ENCODE measurements at places on chromosomes 5 and 9.

DNA sequence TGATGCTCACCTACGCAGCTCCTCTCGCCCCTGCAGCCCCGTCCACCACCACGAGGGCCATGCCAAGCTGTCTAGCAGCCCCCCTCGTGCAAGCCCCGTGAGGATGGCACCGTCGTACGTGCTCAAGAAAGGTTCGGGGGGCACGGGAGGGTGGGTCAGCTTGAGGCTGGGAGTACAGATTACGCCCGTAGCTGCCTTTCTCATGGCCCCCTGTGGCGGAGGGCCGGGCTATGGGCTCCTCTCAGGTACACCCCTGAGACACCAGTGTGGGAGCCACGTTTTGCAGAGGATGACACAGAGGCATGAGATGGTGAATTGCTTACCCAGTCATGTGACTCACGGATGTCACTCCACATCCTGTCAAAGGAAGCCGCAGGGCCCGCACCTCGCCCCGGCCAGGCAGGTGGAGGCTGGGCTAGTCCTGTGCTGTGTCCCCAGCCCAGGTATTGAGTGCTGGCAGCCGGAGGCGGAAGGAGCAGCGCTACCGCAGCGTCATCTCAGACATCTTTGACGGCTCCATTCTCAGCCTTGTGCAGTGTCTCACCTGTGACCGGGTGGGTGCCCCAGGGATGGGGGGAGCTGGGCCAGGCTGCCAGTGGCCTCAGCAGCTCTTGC, 33.7 kb downstream of the USP20 start:
- no peak for DNase-seq

DNA sequence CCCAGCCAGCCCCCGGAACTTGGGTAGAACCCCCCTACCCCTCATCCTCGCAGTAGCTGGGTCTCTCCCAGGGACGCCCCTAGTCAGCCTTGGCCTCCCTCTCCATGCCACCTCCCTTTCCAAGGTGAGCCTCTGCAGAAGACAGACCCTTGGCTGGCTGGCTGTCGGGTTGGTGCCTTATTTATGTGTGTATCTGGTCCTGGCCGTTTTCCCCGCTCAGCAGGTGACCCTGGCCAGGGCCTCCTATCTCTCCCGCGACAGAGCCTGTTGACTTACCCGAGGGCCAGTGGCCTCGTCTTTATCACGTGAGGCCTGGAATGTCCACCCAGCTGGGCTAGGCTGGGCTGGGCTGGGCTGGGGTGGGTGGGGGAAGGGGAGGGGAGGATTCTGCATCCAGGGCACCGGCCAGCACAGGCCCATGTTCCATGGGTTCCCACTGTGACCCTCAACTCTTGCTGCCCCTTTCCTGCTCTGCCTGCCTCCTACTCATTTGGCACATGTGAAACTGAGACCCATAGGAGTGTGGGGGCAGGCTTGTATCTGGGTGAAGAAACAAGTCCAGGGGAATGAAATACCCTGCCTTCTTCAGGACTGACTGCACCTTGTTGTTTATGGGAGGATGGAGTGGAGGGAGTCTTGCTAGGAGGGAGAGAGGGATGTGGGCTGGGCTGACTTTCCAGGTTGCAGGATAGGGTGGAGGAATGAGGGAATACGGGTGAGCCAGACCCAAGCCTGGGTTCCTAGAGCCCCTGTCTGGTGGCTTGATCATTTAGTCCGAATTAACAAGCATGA, 3.1 kb downstream of the CXXC5 start:
- DNase-seq, result no peak

DNA sequence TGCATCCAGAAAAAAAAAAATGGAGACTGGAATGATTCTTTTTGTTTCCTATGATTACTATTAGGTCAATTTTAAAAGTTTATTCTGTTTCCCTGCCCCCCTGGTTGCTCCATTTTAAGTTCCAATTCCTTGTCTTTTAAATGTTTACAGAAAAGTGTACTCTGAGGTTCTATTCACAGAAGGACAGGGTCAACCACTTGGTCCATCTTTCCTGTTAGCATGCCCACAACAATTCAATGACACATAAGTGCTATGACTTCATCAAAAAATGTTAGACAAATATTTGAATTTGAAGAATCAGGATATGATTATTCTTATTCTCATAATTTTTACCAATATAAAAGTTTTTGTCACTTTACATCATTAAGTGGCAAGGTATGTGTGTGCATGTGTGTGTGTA, 123.7 kb downstream of the PDE4D start:
- no peak for DNase-seq

DNA sequence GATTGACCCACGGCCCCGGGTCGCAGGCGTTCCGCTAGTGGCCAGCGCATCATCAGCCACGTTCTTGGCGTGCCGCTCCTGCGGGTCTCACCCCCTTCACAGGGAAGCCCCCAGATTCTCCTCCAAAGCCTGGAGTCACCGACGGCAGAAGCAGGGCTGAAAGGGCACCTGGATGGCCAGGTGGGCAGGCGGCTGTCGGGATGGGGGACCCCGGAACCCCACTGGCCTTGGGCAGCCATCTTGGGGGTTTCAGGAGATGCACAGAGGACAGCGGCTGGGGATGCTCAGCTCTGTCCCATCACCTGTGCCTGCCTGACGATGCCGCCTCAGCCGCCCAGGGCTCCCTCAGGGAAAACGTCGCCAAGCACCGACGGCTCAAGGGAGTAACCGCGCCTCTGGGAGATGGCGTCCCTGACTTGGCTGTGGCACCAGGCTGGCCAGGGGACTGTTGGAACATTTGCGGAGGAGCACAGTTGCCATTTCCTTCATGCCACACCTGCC, 14.1 kb upstream of the SLC9A3 start:
- DNase-seq, result no peak

- DNase-seq, result no peak
Observed at GRCh38 chr9:72601615-72602014, 80.2 kb downstream of the TMC1 start.

DNA sequence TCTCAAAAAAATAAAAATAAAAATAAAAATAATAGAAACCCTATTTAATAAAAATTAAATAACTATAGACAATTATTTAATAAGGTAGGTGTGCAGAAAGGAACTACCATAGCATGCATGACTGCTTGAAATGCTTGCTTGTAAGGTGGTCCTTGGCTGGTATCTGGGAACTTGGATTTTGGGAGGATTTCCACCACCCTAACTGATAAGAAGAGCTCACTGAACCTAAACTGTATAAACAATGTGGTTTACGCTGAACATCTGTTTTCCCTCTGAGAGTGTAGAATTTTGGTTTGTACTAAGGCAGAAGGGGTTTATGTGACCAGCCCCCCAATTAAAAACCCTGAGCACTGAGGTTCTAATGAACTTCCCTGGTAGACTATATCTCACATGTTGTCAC, 31.2 kb downstream of the CPLANE1 start:
- DNase-seq, result no peak

DNA sequence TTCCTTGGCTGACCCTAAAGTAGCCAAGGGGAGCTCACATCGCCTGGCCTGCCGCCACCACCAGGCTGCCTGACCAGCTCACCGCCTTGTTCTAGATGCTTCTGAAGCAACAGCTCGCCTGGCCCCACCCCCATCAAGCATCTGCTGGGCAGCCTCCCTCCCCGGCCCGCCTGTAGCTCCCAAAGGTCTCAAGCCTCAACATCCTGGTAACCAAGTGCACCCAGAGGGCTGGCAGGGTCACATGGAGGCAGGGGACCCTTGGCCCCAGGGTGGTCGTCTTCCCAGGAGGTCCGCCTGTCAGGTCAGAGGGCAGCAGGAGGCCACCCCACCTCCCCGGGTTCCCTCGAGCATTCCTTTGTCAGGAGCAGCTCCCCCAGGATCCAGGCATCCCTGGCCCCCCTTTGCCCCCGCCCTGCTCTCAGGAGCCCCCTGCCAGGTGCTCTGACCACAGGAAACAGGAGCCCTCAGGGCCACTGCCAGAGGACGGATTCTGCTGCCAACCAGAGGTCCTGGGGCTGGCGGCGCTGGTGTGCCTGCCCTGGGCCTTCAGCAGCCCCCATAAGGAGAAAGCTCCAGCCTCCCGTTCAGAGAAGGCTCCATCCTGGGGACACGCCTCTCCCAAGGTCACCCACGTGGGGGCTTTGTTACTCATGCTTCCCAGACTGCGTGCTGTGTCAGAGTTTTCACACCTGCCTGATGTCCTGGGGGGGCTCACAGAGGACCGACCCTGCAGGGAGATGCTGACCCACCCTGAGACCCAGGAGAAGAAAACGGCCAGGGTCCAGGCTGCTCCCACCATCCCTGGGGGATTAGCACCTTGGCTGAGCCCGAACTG, 3.5 kb upstream of the LRRC14B start:
- DNase-seq, result no peak

- DNase-seq, result no peak
Observed at GRCh38 chr5:158140120-158140731, 281.3 kb upstream of the CLINT1 start.

DNA sequence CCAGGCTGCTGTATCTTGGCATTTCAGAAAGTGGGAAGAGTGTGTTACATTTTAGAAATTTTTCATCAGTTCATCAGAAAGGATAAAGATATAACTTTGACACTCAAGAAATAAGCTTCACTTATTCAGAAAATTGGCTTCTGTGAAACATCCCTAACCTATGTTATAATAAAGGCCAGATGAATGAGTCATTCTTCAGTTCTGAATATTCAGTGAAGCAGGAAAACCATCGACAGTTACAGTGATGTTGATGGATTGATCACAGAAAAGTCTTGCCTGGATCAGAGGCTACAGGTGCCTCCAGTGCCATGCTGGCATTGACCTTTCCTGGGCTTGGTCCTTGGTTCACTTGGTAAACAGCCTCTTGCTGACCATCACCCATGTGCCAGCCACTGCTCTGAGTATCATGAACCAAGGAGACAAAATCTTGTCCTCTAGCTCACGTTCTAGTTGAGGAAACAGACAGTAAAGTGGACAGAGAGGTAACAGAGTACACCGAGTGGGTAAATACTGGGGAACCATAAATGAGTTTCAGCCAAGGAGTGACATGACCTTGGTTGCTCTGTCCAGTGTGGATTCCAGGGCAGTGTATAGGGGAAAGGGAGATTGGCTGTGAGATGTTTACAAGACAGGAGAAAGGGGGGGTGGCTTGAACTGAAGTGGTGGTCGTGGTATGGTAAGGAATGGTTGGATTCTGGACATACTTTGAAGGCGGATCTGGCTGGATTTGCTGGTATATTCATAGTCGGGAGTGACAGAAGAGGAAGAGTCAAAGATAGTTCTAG, 98.6 kb downstream of the AMBP start:
- DNase-seq, result peak; percentile 15

GRCh38 chr9:137631345-137632229, 12.8 kb downstream of the EHMT1 start:
- no peak for DNase-seq
